ENCODE measurements at places on chromosomes 5 and 9.

GRCh38 chr9:76886318-76886717 lies 19.6 kb downstream of the PRUNE2 start:
- no peak for DNase-seq

DNA sequence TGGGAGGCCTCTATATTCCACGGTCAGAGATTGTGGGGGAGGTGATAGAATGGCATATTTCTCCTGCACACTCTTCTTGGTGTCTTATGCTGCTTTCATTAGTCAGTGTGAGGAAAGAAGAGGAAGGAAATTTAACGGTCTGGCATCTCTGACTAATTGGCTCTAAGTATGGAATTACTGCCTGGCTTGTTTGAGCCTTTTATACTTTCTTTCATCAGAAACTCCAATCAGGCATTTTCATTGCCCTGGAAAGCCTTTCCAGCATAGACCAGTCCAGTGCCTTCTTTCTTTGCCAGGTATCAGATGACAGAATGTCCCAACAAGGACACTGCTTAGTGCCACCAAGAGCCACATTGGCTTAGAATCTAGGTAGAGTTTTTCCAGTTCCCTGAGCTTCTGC lies 30.2 kb downstream of the CYSTM1 start:
- no peak for DNase-seq

GRCh38 chr5:10262995-10263394 lies 12.9 kb downstream of the CCT5 start:
- DNase-seq = no peak

GRCh38 chr9:132239518-132239917 lies 77.7 kb downstream of the NTNG2 start:
- no peak for DNase-seq

GRCh38 chr5:112929336-112930081 lies 7.5 kb upstream of the REEP5 start:
- DNase-seq = no peak

GRCh38 chr5:132889501-132889900 lies 16.0 kb downstream of the LEAP2 start:
- DNase-seq = no peak

DNA sequence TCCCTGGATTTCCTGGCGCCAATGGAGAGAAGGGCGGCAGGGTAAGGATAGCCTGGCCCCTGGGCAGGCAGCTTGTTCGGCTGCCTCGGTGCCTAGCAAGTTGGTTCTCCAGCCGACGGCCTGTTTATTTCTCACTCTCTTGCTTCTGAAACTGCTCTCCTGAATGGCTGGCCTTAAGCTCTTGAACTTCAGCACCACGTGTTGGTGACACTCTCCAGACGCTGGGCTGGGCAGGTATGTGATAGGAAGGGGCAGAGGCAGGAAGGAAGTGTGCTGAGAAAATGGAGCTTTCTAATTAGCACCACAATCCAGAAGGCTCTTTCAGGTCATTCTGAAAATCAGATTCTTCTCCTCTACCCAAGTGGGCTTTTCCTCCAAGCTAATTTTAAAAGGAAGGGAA lies 91.4 kb upstream of the FCN2 start:
- DNase-seq = no peak

DNA sequence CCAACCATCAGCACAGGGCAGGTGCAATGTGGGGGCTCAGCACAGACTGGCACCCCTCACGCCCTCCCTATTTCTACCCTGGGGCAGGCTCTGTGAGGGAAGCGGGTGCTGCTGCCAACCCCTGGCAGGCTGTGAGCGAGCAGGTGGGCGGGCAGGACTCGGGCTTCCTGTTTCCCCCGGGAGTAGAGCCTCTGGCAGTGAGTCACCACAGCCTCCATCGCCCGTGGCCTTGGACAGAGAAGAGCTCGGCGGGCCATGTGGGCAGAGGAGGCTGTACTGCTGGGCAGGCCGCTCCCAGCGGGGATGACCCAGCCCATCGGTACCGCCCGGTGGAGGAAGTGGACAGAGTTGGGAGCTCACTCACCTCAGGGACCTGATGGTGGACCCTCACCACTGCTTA lies 16.6 kb downstream of the KCNT1 start:
- no peak for DNase-seq

- no peak for DNase-seq
Observed at GRCh38 chr9:98745470-98745869, 36.7 kb upstream of the GABBR2 start.

DNA sequence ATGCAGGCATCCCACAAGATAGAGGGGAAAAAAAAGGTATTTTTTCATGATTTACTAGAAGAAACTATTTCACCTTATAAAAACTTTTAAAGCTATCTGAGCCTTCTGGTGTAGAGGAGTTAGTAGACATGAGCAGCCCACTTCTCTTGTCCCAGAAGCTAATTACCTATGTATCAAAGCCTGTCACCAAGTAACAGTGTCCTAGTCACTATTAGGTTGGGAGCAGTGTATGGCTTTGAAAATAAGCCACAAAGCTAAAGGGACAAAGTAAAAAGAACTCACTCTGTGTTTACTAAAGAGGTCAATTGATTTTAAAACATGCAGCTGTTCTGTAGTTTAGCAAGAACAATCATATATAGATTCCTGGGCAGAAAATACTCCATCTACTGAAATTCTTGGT lies 1286.1 kb downstream of the PTPRD start:
- no peak for DNase-seq

DNA sequence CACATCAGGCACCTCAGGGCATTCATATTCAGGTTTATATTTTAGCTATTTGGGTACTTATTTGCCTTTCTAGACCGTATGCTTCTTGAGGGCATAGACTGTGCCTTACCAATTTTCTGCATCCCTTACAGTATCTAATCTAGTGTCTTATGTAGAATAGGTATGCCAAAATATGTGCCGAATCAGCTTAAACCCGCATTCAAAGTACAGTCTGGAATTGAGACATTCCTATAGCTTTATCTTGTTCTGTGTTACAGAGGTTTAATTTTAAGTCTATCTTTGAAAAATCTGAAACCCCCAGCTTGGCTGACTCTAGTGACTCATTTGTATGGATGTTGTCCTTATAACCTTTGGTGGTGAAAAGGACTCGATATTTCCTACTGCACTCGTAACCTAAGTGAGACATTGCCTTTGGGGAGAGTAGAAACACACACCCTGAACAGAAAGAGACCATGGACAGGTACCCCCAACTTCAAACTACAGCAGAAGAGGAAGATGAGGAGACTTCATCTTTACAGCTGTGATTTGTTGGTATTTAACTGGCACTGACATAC lies 27.0 kb upstream of the TMOD1 start:
- DNase-seq = no peak

- no peak for DNase-seq
Observed at GRCh38 chr5:161530700-161531099, 15.8 kb downstream of the GABRB2 start.

- DNase-seq = no peak
Observed at GRCh38 chr5:138458856-138459255, 6.4 kb upstream of the EGR1 start.

DNA sequence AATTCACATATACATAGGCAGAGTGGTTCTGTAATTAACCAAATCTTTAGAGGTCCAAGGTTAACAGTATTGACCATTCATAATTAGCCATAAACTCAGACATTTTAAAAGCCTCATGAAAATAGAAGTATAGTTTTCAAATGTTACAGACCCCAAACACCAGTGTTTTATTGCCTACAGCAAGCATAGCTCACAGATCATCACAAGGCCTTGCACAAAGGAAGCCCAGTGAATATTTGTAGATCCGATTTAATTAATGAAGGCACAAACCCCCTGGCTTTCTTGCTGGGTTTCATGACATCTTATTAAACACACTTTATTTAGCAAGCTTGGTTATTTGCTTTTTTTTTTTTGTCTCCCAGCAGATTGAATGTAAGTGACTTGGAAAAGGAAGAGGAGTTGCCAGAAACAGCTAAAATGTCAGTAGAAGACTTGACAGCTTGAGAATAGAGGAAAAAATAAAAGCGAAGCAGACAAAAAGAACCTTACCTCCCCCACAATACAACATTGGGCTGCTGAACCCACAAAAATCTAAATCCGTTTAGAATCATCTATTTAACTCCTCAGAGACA lies 283.9 kb upstream of the TNC start:
- DNase-seq = no peak

DNA sequence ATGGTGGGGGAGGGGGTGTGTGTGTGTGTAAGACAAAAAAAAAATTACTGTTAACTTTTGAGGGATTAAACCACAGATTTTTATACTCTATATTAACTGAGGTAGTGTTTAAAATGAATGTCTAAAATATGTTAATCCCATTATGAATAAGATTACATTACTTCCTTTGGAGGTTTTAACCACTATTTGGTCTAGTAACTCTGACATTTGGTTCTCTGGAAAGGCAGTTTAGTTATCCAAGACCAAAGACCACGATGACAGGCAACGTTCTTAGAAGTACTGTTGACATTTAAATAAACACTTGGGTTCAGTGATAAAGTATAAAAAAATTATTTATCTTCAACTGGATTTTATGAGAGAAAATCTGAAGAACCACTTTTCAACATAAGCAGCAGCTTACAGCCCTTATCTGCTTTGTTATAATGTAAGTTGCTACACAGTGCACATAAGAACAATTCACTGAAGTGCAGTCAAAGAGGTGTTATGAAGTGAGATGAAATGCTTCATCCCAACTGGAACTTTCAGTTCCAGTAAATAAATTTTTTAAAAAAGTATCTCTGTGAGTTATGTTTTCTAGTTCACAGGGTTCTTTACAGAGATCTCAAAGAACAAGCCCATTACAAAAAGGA lies 94.5 kb downstream of the OSMR start:
- no peak for DNase-seq

GRCh38 chr9:112186695-112187094 lies 11.6 kb upstream of the SUSD1 start:
- DNase-seq = no peak

DNA sequence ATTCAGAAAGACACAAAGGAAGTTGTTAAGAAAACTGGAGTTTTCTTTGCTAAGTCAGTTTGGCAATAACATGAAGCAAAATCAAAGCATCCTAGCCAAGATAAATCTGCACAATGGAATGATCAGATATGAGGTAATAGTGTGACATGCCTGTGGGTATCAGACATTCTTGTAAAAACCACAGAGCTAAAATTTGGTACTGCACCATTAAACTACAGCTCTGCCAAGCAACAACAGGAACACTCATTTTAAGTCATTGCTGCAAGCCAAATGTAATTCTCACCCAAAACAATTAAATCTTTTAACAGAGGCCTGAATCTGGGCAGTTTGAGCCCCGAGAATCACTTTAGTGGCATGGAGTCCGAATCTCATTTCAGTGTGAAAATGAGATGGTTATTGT lies 96.6 kb downstream of the VCAN start:
- DNase-seq = no peak

DNA sequence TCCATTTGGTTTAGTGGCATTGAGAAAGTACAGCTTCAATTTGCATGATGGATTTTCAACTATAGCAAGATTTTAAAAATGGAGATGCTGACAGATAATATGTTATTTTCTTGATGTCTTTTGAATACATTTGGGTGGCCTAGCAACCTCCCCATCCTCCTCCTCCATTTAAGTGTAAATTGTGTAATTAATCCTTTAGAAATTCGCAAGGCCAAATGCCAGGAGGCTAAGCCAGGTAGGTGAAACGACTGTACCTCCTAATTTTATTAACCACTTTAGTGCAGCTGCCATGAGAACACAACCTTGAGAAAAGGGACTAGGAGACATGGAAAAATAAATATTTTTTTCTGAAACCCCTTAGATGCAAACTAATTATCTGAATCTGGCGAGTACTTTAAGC lies 248.8 kb downstream of the MRPS30 start:
- DNase-seq = no peak

GRCh38 chr9:124272979-124273378 lies 15.2 kb downstream of the NEK6 start:
- no peak for DNase-seq

DNA sequence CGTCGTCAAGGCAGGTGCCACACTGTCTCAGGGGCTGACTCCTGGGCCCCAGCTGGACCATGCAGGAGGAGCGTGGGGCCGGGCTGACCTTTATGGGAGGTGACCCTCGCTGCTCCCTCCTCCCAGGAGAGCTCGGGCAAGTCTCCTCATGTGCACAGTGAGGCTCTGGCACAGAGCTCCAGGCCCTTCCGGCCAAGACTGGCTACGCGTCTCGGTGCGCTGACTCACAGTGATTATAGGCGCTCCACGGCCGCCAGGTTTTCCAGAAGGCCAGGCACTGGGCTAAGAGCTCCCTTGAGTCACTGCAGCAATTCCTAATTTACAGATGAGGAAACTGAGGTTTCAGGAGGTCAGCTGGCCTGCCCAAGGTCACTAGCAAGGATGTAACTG lies 47.4 kb downstream of the VAV2 start:
- no peak for DNase-seq

GRCh38 chr5:135156715-135157404 lies 122.8 kb upstream of the PITX1 start:
- DNase-seq = no peak

DNA sequence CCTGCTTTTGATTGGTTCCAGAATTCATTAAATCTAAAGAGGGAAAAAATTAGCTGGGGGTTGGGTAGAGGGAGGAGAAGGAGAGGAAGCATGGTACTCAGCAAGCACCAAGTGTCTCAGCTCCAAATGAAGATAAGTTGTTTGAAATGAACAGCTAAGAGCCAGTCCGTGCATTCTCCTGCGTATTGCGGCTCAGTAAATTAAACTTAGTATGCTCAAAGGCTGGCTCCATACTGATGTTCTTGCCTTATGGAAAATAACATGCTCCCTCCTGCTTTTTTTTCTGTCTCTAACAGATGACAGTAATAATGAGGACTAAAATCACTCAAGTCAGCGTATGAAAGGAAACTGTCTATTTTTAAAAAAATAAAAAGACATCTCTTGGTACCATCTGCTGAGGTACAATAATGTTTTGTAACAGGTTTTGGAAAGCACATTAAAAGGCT lies 161.0 kb downstream of the SPATA31D1 start:
- DNase-seq = no peak

GRCh38 chr5:523441-524222 lies 617 bp downstream of the SLC9A3 start:
- DNase-seq = no peak

DNA sequence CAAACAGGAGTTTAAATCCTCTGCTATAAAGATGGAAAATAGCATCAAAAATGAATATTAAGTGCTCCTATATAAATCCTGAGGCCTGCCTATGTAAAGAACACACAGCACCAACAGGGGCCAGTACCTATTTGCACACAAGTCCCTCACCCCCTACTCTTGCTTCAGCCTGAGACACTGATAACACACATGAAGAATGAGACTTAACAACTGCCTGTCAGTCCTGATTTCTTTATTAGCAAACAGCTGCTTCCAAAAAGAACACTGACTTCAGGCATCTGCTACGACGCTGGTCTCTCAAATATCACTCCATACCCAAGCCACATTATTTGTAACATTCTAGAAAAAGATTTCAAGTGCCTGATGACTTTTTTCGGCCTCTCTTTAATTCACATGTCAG lies 55.5 kb downstream of the MYO10 start:
- no peak for DNase-seq

DNA sequence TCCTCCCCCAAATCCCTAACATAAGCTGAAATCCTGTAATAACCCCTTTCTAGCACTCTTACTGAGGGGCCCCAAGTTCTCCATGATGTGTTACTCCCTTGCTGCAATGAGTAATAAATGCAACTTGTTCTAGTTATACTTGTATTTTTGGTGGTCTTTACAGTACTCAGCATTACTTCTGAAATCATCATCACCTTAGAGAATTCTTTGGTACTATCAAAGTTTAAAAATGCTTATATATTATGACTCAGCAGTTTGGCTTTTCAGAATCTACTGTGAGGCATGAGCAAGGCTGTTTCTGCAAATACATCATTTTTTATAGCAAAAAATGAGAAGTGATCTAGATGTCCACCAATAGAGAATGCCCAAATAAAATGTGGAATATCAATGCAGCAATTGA lies 20.7 kb upstream of the ROPN1L start:
- no peak for DNase-seq
